NCI-H345 (cell line): ENCODE measurements at places on chromosomes 4 and X.

DNA sequence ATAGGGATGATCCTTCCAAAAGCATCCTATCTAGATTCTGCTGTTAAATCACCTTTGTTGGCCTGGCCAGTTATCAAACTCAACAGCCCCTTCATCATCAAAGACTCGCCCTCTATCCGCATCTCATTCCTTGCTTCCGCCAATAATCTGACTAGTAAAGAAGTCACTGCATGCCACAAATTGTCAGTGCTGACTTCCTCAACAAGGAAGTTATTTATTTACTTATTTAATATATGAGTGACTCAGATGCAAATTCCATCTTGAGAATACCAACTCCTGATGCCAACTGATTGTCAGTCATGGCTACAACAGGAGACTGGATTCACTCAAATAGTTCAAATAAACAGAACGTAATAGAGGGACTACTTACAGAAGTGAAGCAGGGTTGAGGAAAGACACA lies 283.8 kb downstream of the TRIML1 start:
- DNase-seq: no peak

DNA sequence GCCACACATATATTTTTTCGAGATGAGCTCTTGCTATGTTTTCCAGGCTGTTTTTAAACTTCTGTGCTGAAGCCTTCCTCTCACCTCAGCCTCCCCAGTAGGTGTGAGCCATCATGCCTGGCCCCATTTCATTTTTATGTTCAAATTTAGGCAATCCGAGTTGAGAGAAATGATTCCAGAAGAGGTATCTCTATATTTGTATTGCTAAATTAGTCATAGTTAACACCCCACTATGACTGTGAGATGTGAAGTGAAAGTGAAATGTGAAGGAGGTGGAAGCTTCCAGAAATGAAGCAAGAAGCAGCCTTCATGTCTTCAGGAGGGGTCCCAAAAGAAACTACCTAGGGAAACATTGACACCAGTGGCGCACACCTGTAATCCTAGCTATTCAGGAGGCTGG lies 17.7 kb downstream of the APELA start:
- DNase-seq: no peak

DNA sequence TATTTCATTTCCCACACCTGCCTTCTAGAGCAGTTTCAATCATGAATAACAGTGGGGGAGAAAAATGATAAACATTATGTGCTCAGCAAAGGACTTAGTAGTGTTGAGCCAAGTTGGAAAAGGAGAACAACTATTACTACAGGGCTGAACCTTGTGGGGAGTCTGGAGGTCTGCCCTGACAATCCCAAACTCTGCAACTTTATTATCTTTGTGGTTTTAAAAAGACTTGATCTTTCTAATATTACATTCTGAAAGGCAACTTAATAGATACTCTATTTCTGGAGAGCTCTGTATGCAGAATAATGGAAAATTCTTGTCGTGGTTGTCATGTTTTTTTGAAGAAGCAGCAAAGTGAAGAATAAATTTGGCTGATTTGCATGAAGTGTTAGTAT lies 116.1 kb downstream of the SPCS3 start:
- no peak for DNase-seq

- DNase-seq: peak; percentile 29
Measured at GRCh38 chr4:77849278-77849965, 13.2 kb upstream of the MRPL1 start.

GRCh38 chr4:15702941-15703403 lies at the start of gene BST1:
Gene BST1, plus strand, starts transcription at chr4:15703065. Its CDS starts 80 bp downstream, at chr4:15703145.
- DNase-seq: no peak

GRCh38 chrX:8192276-8192675 lies 21.2 kb upstream of the VCX2 start:
- DNase-seq: no peak

- no peak for DNase-seq
Measured at GRCh38 chrX:10121787-10122186, 35.0 kb upstream of the CLCN4 start.

GRCh38 chr4:162498168-162498567 lies 334.4 kb upstream of the FSTL5 start:
- DNase-seq: no peak

- DNase-seq: peak; percentile 16
Measured at GRCh38 chr4:131084997-131085396, 1989.0 kb downstream of the C4orf33 start.
